Gastrocnemius medialis (tissue), 4 donors: ENCODE measurements at places on chromosomes 12 and 14. TPM values are rescaled to one million over a fixed set of nuclear protein-coding genes. Genes with fewer than 3 reads are reported as not detected.

Gene ST8SIA1
- 0.53 TPM for total RNA-seq

Gene CPNE8
- total RNA-seq = 7.0 TPM

Gene KICS2
- total RNA-seq = 17.9 TPM

Gene TEAD4
- total RNA-seq = 145 TPM

Gene HOXC10
- total RNA-seq = 48.3 TPM

Gene PTGER2
- total RNA-seq = 0.78 TPM

Gene IFNG-AS1
- total RNA-seq = not detected

Gene GLTP
- 34.0 TPM for total RNA-seq
